ENCODE measurements at places on chromosomes 11 and 22. TPM values are rescaled to one million over a fixed set of nuclear protein-coding genes. Genes with fewer than 3 reads are reported as not detected.

DNA sequence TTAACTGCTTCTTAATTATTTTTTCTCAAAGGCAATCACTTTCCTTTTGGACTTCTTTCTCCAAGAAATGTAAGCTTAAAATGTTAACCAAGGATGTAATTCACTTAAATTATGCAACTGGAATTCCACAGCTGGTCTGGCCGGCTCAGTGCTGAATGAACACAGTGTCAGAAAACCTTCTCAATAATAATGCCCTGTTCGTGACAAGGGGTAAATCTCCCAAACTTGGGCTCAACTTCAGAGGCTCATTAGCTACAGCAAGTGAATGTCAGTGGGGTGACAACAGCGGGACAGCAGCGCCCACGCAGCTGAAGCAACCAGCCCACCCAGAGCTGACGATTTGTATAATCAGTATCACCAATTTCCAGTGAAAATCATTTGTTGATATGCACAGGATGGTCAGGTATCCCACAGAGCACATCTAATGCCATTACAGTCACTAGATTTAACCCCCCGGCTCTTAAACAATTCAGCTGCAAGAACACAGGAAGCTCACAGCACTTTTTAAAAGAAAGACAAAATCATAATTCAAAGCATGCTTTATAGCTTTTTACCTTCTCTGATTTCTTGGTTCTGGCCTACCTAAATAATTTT, 704.8 kb downstream of the DLG2 start:
- DNase-seq = no peak

- DNase-seq = no peak
Observed at GRCh38 chr11:26247340-26247739, 84.6 kb upstream of the ANO3 start.

GRCh38 chr11:88377144-88377543, 39.6 kb upstream of the CTSC start:
- DNase-seq = no peak

CARD10 gene
- polyA plus RNA-seq = 15.3 TPM

- no peak for DNase-seq
Observed at GRCh38 chr22:37314315-37315074, 32.2 kb downstream of the CYTH4 start.

- DNase-seq = no peak
Observed at GRCh38 chr22:17634696-17635095, 3.9 kb upstream of the BCL2L13 start.

APOBEC3H gene
- 0.45 TPM for polyA plus RNA-seq

C11orf16 gene
- not detected for polyA plus RNA-seq

DNA sequence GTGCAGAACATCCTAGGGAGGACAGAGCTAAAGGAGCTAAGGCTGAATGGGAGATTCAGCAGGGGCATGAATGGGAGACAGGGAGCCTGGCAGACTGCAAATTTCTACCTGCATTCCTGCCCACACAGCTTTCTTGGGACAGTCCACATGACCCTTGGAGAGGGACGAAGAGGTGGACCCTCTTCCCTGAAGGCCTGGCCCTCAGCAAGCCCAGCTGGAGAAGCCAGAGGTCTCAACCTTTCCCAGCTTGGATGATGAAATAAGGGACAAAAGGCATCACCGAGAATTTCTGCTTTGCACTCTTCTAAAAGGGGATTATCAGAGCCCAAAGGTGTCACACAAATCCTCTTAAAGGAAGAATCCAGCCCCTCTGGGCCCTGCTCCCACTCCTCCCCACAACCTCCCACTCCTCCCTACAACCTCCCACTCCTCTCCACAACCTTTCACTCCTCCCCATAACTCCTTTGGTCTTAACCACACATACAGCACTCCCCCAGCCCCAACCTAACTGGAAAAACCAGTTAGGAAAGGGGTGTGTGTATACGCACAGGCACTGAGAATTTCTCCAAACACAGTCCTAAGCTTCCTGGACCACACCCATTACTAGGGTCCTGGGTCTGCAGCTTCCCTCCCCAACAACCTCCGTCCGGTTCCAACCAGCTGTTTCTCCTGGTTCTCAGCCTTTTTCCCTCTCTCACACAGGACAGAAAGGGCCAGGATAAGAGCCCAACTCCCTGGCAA, 38.4 kb downstream of the RPL27A start:
- no peak for DNase-seq

DNA sequence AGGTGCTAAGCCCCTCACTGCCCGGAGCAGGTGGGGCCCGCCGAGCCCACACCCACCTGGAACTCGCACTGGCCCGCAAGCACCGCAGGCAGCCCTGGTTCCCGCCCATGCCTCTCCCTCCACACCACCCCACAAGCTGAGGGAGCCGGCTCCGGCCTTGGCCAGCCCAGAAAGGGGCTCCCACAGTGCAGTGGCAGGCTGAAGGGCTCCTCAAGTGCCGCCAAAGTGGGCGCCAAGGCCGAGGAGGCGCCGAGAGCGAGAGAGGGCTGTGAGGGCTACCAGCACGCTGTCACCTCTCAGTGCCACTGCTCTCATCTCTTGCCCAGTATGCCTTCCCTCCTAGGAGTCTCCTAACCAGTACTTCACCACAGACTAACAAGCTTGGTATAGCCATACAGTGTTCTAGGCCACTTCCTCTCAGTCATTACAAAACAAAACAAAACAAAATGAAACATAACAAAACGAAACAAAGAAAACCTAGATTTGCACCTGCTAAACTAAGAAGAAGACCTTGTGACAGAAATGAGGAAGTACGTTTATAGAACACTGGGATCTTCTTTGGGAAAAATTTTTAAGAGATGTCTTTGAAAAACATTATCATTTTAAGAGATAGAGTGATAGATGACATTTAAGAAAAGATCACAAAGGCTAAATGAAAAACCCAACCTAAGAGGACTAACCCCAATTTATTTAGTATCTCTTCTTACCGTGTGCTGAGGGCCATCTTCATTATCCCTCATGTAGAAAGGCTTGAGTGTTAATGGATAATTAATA, 47.7 kb upstream of the GAB2 start:
- DNase-seq = no peak

- DNase-seq = no peak
Observed at GRCh38 chr11:94678901-94679300, 89.3 kb upstream of the AMOTL1 start.

DNA sequence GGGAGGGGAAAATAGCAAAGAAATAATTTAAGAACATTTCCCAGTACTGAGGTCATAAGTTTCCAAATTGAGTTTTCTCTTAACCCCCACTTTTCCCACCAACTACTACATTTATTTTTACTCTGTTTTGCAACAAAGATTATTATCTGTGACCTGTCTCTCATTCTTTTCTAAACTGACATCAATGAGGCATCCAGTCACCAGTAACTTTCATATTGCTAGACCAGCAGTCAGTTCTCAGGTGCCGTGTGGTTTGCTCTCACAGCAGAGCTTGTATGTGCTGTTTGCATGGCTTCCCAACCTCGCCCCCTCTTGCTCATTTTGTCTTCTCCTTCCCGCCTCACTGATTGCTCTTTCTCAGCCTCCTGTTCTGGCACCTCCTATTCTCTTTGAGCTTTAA, 1091.3 kb downstream of the TBC1D22A start:
- no peak for DNase-seq

TSGA10IP gene
- not detected for polyA plus RNA-seq

DNA sequence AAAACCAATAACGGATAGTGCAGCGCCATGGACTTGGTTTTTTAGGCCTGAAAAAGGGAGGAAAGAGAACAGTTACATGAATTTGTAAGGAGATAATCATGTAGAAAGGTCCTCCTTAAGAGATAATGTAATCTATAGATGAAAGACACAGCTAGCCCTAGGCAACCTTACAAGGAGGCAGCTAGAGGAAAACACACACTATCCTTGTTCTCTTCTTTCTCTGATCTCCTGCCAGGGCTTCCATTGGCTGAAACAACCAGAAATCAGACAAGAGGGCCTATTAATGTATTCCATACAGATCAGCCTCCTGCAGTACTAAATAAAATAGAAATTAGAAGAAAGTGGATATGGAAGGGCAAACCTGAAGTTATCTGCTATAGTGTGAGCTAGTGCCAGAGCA, 53.0 kb downstream of the KCNA4 start:
- DNase-seq = no peak

CAVIN3 gene
- 22.9 TPM for polyA plus RNA-seq

DNA sequence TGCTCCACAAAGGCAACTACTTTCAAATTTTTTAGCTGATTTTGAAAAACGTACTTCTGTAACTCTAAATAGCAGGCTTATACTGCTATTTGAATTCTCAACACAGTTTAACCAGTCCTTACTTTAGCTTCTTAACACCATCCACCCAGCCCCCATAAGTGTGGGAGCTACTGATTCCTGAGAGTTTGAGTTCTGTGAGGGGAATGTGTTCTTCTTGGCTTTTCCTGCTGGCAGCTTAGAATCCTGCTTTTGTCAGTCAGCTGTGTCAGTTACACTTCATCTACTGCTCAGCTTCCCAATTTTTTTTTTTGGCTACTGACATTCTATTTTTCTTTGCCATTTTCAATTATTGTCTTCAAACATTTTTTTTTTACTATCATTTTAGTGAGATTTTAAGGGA, 440.4 kb downstream of the INSC start:
- no peak for DNase-seq

GRCh38 chr11:27635567-27636037, 64.7 kb downstream of the BDNF start:
- DNase-seq = no peak

UPK3A gene
- polyA plus RNA-seq = not detected

- DNase-seq = no peak
Observed at GRCh38 chr11:1935156-1936071, 11.7 kb upstream of the MRPL23 start.

GRCh38 chr11:76695133-76695532, 24.6 kb upstream of the LRRC32 start:
- DNase-seq = peak; percentile 28

C22orf31 gene
- polyA plus RNA-seq = not detected

DNA sequence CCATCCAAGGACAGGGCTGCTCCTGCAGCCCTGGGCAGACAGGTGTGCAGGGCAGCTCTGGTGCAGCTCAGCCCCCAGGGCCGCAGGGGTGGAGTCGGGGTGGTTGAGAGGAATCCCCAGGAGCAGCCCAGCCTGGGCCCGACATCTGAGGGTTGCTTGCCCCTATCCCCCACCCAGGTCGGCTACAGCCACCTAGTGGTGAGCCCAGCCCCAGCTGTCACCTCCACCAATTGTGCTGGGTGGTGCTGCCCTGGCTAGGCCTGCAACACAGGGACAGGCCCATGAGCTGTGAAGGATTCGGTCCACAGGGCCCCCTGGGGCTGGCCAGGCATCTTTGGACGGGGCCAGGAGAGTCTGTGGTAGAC, 29.6 kb downstream of the RTN4R start:
- DNase-seq = peak; percentile 48

DNA sequence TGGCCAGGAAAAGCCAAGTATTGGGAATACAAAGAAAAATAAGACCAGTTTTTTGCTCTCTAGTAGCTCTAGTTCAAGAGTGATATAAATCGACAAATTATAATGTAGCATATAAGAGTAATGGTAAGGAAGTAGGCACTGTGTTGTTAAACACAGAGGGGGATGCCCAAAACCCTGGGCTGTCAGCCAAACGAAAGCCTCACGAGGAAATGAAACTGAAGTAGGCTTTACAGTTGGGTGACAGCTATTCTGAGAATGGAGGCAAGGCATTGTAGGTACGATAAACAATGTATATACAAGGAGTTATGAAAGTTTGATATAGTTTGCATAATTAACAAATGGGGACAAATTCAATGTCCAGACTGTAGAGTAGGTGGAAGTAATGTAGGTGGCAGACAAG, 176.4 kb downstream of the FAM181B start:
- DNase-seq = no peak

DNA sequence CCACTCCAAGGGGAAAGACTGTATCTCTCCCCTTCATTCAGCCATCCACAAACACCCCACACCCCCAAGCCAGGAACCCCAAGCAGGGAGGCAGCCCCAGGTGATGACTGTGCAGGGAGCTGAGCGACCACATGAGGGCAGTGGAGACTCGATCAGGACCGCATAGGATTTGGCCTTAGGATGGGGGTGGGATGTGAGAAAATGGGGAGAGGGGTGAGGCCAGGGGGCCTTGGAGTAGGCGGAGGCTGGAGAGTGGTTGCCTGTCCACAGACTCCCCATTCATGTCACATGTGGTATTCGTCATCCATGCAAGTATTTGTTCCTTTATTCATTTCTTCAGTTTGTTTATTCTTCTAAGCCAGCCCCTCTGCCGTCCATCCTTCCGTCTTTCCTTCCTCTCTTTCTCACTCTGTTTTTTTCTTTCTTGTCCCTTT, 2.7 kb upstream of the RHOD start:
- DNase-seq = peak; percentile 74

- DNase-seq = peak; percentile 29
Observed at GRCh38 chr11:17423533-17424310, 35.3 kb upstream of the KCNJ11 start.

DNA sequence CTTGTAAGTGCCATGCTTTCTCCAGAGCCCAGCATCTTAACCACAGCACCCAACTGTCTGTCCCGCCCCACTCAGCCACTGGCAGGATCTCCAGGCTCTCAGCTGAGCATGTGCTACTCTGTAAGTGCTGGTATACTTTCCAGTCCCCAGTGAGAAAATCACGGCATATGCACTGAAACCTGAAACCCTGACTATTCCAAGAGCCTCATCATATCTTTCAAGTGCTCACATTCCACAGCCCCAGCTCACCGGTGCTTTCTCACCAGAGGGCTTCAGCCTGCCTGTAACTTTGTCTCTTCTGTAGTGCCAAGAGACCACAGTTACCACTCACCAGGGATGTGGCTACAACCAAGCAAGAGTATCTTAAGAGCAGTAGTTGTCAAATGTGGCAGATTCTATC, 24.4 kb upstream of the PAMR1 start:
- peak; percentile 16 for DNase-seq

- DNase-seq = no peak
Observed at GRCh38 chr22:39173050-39173706, 20.7 kb upstream of the CBX7 start.

DNA sequence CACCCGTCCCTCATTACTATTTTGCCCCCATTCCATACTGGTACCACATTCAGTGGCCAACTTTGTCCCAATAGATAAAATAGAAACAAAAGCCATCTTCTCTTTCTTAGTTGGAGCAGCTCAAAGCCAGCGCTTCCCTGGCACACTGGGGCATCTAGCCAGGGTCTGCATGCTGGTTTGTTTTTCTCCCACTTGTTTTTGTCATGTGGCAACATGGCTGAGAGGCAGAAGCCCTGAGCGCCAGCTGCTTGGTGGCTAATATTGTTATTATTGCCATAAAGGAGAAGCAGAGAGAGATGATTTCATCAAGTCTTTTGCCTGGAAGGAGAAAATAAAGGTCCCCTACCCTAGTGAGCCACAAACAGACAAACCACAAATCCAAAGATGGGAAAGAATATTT, 48.4 kb upstream of the CRTAM start:
- DNase-seq = no peak

EIF3M gene
- polyA plus RNA-seq = 436 TPM

JAM3 gene
- 4.0 TPM for polyA plus RNA-seq

DNA sequence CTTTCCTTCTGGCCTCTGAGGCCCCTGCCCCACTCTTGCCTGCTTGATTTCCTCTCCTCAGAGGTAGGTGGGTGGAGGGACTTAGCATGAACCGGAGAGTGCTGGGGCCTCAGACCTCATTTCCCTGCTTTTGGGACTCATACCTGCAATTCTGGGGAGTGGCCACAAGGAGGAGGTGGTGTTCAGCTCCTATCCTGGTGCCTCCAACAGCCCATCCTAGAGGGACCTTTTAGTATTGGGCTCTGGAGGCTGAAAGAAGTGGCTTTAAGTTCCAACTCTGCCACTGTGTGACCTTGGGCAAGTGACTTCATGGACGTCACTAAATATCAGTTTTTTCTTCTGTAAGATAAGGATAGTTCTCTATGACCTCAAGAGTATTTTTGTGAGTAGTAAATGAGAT, 98.6 kb downstream of the KIAA1671 start:
- peak; percentile 35 for DNase-seq

OR52D1 gene
- polyA plus RNA-seq = not detected

All from A549 (cell line).